ENCODE measurements at places on chromosomes 2 and 18.

DNA sequence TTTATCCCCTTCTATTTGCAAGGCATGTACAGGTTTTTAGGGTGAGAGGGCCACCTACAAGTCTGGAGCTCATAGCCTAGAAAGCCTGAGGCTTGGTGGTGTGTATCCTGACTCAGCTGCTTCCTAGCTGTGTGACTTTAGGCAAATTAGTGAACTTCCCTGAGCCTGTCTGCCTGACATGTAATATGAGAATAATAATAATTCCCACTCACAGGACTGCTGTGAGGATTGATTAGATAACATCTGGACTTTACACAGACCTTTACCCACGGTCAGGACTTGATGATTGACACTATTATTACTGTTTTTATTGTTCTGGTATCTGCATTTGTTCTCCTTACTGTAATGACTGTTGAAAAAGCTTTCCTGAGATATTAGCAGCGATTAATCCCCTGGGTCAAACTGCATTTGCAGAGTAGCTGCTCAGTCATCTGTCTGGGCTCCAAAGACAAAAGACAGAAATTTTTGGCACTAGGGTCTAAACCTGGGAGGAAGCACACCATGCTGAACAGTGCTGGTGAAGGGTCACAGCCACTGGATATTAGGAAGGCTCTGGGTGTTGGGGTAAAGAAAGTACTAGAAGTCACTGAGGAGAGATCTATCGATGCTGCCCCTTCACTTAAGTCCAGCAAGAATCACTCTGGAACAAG, 276.5 kb upstream of the FN1 start:
- DNase-seq, result no peak

GRCh38 chr2:68448671-68449653, 18.1 kb downstream of the FBXO48 start:
- DNase-seq, result no peak

DNA sequence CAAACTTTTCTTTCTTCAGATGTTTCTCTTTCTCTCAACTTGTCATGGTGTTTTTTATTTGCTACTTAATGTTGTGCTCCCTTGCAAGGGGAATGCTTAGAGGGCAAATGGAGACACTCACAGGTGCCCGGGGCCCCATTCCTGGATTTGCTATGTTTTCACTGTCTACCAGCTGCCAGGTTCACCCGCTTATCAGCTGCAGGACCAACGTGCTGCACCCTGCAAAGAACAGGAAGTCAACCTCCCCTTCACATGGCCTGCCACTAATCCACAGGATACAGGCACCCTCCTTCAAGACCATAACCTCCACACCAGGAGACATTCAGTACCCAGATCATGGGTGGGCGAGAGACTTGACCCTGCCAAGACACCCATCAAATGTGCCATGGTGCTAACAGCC, 237.6 kb upstream of the STON1 start:
- DNase-seq, result no peak

DNA sequence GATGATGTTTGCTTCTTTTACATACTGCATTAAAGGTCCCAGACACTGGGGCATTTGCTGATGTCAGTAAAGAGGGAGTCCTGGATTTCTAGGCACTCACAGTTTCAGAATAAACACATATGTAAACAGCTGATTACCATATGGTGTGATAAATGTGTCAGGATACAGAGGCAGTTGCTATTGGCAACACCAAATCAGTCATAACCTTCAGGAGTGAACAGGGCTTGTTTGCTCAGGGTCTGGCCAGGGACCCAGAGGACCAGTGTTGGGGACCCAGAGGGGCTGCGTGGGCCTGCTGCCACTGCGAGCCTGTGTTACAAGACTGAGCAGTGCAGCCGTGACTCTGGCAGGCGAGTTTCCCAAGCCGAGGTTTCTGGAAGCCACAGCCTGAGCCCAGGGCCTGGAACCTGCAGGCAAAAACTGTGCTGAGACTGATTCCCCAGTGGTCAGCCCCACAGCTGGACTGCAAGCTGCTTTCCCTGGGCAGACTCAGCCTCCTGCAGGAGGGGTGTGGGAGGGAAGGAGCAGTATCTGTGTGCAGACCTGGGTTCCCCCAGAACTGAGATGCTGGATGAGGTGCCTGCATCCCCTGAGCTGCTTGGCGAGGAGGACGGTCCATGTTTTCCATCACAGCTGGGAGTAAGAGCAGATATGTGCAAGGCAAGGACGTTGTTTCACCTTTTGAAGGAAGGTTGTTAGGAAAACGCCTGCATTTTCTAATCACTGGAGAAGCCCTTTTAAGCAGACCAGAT, 23.6 kb downstream of the ASAP2 start:
- no peak for DNase-seq

DNA sequence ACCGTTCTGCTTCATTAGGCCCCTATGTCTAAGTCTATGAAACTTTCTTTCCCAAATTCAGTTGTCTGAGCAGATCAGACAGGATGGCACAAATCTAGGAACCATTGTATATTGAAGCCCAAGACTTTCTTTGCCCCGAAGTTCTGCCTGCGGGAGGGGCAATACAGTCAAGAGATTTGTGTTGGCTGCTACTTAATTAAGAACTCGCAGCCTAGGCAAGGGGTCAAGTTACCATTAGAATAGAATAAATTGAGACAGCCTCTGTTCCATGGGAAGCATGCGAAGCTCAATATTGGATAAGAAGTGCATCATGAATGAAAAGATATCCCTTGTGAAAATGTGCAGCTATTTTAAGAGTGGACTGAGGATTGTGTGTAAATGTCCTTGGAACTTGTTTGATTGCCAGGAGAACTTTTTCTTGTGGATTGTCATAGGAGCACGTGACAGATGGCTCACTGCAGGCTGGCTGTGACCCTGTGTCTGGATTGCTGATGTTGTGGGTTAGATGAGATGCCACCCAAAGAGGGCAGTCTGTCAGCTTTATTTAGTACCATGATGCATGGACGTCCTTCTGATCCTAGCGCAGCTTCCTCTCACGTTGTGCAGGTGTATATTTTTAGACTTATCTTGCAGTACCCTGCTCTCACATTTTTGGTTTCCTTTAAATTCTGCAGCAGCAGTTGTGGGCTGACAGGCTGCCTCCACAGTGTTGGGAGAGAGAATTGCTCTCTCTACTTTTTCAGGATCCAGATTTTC, 30.9 kb downstream of the HAUS1 start:
- no peak for DNase-seq

DNA sequence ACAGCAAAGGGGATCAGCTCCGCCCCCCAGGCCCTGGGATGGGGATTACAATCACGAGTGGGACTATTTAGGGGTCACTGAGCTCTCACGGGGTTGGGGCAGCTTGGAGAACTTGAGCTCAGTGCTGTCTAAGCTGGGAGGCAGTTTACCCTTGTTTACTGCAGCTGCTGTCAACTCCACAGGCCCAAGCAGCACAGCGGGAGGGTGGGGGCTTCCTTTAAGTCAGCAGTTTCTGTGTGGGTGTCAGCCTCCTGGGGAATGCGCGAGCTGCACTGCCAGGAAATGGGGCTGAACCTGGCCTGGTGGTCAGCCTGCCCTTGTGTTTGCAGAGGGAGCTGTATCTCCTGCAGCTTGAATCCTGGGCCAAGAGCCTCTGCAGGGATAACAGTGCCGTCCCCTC, 29.8 kb downstream of the TOGARAM2 start:
- no peak for DNase-seq

DNA sequence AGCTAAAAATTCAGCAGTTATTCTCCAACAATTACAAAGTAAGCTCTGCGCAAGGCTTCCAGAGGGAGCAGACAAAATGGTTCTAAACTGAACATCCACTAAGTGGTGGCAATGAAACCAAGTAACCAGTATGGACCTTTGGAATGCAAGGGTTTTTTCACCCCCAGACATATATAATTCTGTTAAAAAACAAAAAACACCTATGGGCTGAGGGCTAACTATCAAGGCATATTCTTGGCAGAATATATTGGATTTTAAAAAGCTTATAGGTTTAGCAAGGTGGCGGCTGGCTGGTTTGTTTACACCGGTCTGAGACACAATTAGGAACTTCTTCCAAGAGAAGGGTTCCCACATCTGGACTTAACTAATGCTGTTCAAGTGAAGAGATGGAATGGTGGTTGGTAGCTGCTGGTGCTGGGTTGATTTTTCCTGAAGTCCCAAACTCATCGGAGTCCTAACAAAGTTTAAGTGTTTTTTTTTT, 2.8 kb downstream of the ZFP36L2 start:
- peak; percentile 39 for DNase-seq

GRCh38 chr18:36636237-36636817, 192.5 kb downstream of the TPGS2 start:
- DNase-seq, result no peak

- no peak for DNase-seq
These were observed 182.5 kb downstream of the TCF4 start for GRCh38 chr18:55405475-55405874.

DNA sequence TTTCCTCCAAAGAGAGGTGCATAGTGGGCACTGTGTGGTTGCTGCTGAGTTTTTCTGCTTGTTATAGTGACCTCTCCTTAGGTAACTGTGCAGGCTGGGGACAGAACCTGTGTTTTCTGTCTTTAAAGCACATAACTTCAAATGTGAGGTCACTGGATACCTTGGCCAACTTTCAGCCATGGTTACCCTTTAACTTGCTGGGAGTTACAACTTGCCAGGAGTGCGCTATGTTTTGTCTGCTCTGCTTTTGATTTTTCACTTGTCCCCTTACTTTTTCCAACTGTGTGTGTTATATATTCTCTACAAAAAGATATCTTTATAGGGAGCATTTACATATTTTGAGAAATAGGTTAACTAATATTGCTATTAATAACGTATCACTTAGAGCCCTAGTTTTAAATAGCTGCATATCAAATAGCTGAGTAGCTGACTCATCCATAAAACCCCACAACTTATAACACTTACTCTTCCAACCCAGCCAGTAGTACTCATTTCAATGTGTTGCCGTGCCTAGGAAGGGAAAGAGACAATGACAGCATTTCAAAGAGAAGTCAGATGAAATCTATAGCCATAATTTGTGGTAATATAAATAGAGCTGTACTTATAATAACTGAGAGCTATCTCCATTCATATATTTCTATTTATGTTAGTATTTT, 51.6 kb downstream of the DPP4 start:
- DNase-seq, result no peak

DNA sequence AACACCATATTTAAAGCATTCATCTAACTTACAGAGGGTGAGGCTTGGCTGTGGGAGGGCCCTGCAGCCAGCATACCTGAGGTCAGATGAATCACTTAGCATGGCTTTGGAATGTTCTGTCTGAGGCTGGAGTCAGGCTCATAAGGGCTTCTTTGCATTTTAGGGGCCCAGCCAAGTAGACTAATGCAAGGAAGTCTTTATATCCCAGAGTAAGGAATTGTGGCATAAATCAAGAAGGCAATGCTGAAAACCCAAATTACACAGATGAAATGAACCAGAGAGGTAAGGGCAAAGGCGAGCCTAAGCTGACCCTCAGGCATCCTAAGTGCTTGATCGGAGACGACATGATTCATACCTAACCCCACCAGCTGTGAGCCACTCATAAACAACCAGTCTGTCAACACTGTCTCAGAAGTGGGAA, 383.6 kb downstream of the DCC start:
- no peak for DNase-seq

All from H54 (cell line).